Midbrain (tissue), 1 donor: ENCODE measurements at places on chromosomes 11 and 22.

- DNase-seq = no peak
These were observed 47.2 kb downstream of the MCHR1 start for GRCh38 chr22:40726514-40726913.

DNA sequence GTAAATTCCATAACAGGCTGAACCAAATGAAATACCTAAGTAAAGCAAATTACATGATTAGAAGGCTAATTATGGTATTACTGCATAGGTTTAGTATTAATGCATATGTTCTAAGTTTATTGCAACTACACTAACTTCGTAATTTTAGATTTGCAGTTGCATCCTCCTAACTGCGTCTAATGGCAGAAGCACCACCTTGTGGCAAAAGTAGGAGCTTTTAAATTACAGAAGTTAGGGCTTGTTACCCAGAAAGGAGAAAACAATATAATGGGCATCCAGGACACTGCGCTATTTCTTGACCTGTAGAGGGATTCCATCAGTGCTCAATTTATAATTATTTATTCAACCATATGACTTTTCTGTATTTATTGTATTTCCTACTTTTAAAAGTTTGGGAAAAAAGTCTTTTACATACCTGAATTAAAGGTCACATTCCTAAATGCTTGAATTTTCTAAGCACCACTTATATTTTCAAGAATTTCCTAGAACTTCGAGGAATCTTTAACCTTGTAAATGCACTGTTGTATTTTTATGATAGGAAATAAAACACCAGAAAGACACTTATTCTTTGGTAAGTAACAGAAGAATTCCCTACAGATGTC lies 16.3 kb upstream of the GPR83 start:
- DNase-seq = peak; percentile 28

DNA sequence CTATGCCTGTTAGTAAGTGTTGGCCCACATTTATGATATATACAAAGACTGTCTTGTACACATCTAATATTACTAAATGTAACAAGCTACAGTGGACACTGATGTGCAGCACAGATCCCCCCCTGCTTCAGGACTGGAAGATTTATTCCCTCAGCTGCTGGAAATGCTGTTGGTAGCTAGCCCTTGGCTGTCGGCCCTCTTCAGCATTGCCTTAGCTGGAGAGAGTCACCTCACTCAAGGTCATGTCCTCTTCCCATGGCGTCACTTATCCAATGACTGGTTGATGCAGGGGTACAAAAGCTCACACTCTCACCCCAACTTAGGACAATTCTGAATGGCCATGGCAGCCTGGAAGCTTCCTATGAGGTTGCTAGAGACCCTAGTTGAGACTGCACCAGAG lies 312.7 kb downstream of the SOX6 start:
- DNase-seq = no peak

DNA sequence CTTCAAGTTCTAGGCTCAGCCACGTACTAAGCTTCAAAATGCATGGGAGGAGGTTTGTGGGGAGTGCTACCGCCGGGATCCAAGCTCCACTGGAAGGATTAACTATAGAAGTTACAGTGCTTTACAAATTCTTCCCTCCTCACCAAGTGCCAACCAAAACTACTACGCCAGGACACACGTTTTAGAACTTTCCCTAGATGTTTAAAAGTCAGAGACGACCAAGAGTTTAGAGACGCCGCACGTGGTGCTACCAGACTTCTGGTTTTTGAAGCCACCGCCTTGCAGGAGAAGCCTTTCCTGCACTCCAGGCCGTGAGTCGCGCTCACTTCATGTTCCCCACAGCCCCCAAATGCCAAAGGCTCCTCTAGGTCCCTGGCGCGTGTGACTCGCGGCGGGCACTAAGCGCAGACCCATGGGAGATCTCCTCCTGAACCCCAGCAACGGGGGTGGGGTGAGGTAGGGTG lies 734 bp downstream of the SNU13 start:
- DNase-seq = no peak

GRCh38 chr11:77088236-77089003 lies 14.2 kb upstream of the OMP start:
- no peak for DNase-seq

DNA sequence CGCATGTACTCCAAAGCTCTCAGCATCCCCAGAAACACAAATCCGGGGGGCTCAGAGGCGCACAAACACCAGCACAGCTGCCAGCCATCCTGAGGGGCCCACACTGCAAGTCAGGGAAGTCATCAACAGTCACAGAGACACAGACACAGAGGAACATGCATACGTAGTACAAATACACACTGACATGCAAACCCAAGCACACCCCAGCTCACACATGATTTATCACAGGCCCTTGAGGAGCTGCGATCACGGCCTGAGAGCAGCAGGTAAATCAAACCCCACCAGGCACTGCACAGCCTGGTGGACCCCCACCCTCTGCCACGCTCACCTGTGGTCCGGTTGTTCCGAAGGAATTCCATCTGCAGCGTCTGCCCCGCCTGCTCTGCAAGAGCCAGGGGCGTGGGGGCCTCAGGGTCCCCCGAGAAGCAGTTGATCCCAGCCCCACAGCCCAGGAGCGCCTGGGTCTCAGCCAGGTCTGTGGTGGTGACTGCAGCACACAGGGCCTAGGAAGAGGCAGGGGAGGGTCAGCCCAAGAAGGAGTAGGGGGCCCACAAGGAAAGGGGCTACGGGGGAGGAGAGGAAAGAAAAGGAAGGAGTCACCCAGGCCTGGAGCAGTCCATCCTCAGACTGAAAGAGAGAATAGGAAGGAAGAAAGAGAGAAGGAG lies 28.5 kb upstream of the PDE2A start:
- DNase-seq = no peak

- DNase-seq = no peak
These were observed 10.6 kb downstream of the SELENOM start for GRCh38 chr22:31096657-31097279.

DNA sequence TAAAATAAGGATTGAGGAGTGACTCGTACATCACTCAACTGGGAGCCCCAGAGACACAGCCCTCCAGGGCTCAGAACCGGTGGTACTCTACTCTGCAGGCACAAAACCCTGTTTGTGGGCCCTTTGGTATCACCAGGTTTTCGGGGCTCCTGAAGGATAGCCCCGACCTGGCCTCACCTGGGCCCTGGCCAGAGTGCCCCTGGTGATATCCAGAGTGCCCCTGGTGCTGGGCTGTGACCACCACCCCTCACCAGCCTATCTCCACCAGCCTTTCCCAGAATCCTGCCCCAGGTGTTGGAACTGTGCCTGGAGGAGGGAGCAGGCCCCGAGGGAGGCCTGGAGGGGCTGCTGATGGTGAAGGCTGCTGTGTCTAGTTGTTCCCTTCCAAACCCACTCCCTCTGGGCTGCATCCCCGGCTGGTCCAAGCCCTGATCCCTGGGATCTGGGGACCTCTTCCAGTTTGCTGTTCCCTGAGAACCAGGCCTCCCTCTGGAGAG lies 2.2 kb upstream of the GGT5 start:
- DNase-seq = no peak
